NCI-H2171 treated with DMSO at 0.1 percent for 48 hours (cell line): ENCODE measurements at places on chromosomes 13 and 19.

DNA sequence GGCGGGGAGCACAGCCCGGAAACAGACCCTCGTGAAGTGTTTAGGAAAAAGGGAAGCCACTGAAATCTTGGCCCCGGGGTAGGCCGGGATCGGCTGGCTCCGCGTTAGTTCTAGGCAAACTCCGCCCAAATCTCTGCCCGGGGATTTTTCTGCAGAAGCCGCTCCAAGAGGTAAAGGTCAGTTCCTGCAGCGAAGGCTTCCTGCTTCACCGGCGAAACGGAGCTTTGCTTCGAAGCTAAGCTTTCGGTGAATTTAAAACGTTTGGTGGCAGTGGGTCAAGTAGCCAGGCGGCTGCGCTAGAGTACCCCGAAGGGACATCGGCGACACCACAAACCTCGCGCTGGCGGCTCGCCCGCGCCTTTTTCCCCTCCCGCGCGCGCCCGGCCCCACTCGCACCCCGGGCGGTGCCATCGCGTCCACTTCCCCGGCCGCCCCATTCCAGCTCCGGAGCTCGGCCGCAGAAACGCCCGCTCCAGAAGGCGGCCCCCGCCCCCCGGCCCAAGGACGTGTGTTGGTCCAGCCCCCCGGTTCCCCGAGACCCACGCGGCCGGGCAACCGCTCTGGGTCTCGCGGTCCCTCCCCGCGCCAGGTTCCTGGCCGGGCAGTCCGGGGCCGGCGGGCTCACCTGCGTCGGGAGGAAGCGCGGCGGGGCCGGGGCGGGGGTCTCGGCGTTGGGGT lies 441 bp downstream of the GJB2 start:
- DNase-seq = no peak

DNA sequence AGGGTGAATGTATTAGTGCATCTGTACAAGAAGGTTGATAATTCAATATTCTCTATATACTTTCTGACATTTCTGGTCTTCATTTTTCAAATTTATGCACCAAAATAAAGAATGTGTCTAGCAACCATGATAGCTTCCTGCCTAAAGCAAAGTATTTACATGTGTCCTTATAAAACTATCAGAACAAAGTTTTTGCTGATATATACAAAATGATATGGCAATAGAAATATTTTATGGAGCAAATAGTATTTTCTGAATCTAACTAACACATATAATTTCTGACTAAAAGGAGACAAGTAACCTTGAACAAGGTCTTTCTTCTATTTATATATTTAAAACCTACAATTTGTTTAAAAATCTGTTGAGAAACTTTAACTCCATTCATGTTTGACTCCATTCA lies 184.9 kb downstream of the DIAPH3 start:
- no peak for DNase-seq

DNA sequence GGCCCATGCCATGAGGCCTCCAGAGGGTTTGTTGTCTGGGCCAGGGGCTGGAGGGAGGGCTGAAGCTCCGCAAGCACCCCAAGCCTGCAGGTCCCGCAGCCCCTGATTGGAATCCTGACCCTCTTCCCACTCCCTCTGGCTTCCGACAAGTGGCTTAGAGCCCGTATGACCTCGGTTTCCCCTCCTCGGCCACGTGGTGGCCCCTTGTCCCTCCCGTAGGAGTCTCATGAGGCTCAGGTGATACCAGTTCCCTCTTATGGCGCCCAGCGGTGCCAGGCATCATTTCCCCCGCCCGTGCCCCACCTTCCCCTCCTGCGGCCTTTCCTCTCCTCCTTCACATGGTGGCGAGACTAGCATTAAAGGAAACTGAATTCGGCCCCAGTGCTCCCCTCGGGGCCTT lies 6.1 kb downstream of the THOP1 start:
- DNase-seq = no peak

DNA sequence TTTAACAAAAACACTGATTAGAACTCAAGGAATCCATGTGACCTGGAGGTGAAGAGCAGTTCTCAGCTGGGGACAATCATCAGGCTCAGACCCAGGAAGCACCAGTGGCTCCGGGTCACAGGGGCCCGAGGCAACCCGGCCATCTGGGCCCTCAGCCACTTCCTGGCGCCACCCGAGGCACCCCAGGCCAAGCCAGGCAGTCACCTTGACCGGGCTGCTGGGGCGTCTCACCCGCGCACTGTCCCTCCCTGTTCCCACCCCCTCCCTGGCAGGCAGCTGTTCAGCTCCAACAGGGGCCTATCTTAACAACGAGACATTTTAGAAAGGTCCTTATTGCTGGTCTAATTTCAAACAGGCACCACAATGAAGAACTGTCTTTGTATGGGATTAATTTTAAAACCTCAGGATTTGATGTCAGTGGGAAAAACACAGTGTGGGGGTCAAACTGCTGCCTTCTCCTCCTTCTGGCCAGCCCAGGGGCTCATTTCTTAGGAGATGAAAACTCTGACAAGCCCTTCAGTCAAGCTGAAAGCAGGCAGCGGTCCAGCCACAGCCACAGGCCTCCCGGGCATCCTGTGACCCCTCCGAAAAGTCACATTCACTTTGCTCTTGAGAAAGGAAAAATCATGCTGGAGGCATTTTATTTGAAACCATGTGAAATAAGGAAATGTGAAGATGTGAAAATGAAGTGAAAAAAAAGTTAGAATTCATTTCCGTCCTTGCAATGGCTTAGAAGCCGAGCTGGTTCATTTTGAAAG lies 83.3 kb downstream of the KCTD15 start:
- no peak for DNase-seq

DNA sequence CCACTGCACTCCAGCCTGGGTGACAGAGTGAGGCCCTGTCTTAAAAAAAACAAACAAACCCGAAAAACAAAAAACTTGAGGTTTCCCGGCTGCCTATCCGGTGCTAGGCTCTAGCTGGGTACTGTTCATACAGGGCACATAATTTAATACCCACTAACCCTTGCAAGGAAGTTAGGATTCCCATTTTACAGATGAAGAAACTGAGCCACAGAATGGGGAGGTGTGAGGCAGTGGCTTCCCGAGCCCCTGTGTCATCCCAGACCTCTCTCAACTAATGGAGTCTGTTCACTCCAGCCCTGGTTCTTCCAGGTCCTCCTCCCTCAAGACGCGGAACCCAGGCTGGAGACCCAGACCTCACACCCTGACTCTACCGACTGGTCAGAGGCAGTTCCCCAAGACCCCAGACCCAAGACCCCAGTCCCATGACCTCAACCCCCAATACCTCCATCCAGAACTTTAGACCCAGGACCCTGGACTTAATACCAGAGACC lies 576 bp downstream of the APBA3 start:
- DNase-seq = no peak

DNA sequence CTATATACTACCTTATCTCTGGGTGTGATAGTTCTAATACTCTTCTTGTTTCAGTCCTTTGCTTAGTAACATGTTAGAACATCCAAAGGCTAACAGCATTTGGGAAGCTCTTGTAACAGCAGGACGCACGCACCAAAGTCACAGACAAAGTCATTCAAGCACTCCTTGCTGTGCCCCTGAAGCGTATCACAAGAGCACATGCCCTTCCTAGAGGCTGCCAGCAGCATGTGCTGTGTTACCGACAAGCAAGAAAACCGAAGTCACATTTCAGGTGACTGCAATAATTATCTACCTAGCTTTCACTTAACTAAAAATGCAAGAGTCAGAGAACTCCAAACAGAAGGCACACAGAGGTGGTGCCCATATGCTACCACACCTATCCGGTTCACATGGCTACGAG lies 194.1 kb downstream of the KLF12 start:
- peak; percentile 64 for DNase-seq

DNA sequence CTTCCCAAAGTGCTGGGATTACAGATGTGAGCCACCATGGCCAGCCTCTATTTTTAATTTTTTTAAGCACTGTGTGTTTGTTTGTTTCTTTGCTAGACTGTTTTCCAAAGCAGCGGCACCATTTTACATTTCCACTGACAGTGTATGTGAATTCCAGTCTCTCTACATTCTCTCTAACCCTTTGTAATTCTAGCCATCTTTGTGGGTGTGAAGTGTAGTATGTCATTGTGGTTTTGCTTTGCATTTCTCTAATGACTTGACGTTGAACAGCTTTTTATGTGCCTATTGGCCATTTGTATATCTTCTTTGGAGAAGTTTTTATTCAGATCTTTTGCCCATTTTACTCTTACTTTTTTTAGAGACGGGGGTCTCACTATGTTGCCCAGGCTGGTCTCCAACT lies 11.6 kb downstream of the PNPLA6 start:
- DNase-seq = no peak

DNA sequence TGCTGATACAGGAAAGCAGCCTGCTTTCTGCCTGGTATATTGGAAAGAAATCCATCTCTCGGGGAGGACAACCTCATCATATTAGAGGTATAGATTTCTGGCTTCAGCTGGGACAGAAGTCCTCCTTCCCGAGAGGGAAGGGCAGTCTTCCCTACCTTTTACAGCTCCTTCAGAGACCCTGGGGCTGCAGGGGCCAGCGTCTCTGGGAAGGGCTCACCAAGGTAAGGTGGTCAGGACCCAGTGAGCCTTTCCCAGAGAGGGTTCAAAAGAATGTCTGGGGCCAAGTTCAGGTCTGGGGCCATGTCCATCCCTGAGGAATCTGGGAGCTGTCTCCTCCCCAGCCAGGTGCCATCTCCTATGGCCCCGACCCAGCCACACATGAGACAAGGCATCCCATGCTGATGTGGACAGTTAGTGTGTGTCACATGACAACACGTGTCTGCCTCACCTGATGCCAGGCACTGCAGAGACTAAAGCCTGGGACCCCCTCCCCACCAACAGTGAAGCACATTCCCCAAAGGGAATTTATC lies 136.4 kb downstream of the URI1 start:
- DNase-seq = no peak

DNA sequence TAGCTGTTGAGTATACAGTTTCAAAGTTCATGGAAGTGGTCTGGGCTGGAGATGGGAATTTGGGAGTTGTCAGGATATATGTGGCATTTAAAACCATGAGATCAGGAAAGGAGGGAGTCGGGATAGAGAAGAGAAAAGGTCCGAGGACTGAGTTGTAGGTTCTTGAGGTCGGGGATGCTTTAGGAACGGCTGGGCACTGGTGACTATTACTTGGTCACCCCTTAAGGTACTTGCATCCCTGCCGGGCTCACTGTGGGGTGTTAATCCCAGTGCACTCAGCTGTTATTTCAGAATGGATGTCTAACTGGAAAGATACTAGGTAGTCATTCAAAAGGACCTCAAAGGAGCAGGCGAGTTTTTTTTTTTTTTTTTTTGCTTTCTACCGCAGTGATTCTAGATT lies 34.2 kb downstream of the WASF3 start:
- DNase-seq = no peak

GRCh38 chr13:99766641-99767045 lies 204.9 kb downstream of the ZIC5 start:
- peak; percentile 57 for DNase-seq

GRCh38 chr13:98279473-98280175 lies 102.6 kb upstream of the RNF113B start:
- DNase-seq = peak; percentile 83

DNA sequence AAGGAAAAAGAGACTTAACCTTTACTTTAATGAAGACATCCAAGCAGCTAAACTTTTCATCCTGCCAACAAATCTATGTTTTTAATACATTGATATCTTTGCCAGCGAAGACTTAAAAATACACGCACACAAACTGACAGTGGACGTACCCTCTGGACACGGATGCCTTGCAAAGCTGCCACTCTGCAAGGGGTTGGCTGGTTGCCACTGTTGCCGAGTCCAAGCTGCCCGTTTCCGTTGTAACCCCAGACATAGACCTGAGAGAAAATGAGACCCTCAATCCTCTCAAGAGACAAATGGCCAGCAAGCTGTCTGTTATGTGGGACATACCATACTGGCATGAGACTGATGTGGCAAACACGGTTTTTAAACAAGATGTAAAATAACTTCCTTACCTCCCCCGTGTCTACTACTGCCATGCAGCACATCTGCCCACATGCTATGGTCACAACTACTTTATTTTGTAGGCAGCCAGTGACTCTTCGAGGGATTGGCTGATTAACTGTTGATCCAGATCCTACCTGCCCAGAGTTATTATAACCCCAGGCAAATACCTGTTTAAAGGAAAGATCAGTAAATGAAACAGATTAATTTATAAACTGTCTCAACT lies 21.2 kb downstream of the RCBTB2 start:
- DNase-seq = no peak

GRCh38 chr13:106528718-106529414 lies 6.6 kb downstream of the EFNB2 start:
- DNase-seq = no peak

DNA sequence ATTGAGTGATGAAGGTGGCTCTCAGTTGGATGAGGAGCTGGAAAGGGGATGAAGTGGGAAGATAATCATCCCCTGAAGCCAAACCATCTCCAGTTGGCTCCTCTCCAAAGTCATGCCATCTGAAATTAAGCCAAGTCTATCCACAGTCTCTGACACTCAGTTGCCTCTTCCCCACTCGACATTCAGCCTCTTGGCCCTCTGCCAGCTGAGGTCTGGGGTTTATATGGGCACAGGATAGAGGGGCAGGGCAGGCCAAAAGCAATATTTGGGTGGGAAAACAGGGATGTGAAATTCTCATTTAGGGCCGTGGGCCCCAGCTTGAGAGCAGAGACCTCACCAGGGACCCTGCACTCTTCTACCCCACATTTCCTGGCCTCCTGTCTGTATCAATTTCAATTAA lies 85.9 kb downstream of the SLITRK1 start:
- peak; percentile 1 for DNase-seq

DNA sequence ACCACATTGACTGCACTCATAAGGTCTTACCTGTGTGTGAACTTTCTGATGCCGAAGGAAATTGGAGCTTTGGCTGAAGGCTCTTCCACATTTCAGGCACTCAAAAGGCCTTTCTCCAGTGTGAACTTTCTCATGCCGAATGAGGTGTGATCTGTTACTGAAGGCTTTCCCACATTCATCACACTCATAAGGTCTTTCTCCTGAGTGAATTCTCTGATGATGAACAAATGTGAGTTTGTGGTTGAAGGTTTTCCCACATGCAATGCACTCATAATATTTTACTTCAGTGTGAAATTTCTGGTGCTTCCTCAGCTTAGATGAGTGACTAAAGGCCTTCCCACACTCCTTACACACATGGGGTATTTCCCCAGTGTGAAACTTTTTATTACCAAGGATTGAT lies 5.7 kb downstream of the ZNF132 start:
- no peak for DNase-seq

GRCh38 chr19:2242092-2242537 lies 5.5 kb downstream of the SF3A2 start:
- DNase-seq = no peak

GRCh38 chr19:35144600-35145436 lies 1.8 kb downstream of the FXYD7 start:
- peak; percentile 71 for DNase-seq

DNA sequence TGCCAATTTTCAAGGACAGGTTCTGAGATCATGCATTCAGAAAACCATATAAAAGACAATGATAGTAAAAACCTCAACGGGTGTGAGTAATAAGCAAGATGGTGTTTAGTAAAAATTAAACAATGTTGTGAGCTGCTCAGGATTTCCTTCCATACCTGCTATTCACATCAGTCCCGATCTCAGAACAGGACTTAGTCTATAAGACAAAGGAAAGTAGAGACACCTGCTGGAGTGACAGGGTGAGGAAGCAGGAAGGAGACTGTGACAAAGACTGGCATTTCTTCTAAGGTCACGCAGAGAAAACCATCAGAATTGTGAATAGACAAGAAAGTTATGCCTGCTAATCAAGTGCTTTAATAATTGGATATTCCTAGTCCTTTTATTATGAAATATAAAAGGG lies 648.0 kb downstream of the DACH1 start:
- DNase-seq = peak; percentile 79

GRCh38 chr13:24038841-24039330 lies 121.6 kb upstream of the SPATA13 start:
- no peak for DNase-seq
